ENCODE measurements at places on chromosomes 12 and 14. TPM values are rescaled to one million over a fixed set of nuclear protein-coding genes. Genes with fewer than 3 reads are reported as not detected.

PLD4 gene
- total RNA-seq, result 30.7 TPM

DNA sequence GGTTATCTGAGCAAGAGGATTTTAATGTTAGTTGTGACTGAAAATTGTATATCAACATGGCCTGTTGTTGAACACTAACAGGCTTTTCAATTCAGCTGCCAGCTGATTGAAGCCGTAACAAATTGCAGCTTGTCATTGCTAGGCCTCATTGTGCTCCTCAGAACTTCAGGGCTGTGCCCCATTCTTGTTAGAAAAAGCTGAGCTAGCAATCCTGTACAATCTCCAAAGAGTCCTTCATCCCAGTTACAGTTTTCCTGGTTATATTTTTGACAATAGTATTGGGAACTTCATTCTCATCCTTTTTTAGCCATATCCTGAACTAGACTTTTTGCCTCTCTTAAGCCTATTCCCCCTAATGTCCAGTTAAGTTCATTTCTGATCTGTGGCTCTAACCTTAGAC is 564.1 kb upstream of the ATXN7L3B start:
- DNase-seq, result peak; percentile 6

DNA sequence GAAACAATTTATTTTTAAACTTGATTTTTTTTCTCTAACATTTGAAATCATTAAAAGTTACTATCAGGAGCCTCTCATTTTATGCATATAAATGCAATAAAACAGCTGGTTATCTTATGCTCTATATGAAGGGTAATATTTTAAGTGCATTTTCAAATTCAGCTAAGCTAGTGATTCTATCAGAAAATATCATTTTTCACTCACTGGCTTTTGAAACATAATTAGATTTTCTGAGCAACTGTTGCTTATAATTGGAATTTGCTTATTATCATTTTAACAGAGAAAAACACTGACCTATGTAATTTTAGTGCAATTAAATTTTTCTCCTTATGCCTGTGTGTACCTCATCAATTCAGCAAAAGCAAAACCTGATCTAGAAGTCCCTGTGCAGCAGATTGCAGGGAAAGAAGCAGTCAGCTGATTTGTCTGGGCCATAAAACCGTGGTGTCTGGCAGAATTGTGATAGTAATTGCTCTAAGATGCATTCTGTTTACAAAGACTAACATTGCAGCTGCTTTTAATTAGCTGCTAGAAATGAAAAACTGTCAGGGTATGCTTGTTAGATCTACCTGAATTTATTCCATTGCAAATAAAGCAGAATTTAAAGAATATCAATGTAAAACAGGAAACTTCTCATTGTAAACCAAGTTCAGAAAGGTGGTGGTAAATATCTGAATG is 75.0 kb downstream of the BICD1 start:
- DNase-seq, result peak; percentile 70

- peak; percentile 46 for DNase-seq
Observed at GRCh38 chr14:63438065-63438757, 105.0 kb downstream of the PPP2R5E start.

DNA sequence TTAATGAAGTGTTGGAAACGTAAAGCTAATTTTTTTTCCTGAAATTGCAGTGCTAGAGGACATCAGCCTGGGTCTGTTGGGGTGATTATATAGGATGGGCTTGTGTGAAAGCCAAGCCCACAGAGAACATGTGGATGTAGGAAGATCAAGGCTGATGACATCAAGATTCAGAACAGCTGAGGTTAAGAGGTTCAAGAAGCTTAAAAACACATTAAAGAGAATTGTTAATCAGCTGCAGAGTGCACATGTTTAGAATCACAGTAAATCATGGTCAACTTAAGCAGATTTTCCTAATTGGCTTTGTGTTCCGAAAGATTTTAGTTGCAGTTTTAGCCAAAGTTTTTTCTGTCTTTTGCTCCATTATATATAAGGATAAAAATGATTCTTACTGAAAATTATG is 87.9 kb upstream of the PRICKLE1 start:
- DNase-seq, result no peak

- DNase-seq, result no peak
Observed at GRCh38 chr14:59435101-59435500, 30.1 kb downstream of the GPR135 start.

SIX6 gene
- total RNA-seq, result 0.11 TPM

FITM1 gene
- not detected for total RNA-seq

DNA sequence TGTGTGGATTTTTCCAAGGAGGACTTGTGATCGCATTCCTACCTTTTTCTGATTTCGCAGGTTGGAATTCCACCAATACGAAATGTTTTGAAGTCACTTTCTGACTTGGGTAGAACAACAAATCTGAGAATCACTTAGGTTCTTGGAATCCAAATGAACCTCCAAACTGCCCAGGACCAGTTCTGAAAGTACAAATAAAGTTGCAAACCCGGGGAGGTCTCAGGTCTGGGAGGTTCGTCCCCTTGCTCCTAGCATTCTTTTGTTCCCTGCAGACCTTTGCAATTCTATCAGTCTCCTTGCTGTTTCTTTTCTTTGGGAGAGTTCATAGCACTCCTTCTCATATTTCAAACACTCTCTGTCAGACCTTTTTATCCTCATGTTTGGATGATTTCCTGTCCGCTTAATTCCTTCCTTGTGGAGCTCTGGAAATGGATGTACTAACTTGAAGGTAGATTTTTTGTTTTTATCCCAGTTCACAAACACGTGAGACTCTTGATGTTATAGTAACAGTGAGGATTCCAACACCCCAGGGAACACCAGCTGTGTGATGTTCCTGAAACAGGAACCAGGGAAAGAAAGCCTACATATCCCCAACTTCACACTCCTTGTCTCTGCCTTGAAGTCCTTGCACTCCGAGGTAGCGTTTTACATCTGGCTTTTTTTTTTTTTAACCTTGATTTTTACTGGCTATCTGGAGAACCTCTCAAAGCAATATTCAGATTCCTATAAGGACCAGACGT is 70.6 kb downstream of the TMEM132C start:
- no peak for DNase-seq

CCDC177 gene
- total RNA-seq, result 2.4 TPM

DNA sequence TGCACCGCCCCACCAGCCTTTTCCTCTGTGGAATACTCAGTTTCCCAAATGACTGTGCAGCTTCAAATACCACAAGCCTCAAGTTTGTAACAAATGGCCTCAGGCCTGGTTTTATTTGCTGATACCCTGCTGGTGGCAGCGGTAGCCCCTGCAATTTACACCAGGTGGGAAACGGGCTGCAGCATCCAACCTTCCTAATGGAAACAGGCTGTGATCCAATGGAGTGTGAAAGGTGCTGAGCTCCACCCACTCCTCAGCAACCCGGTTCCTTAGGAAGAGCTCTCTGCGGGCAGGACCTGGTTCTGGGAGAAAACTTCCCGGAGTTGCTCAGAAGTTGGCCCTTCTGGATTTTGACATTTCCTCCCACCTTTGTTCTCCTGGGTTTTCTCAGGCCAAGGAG is 41.7 kb upstream of the LTA4H start:
- DNase-seq, result no peak

GRCh38 chr14:43792980-43793379 is 714.1 kb downstream of the FSCB start:
- DNase-seq, result no peak

DNA sequence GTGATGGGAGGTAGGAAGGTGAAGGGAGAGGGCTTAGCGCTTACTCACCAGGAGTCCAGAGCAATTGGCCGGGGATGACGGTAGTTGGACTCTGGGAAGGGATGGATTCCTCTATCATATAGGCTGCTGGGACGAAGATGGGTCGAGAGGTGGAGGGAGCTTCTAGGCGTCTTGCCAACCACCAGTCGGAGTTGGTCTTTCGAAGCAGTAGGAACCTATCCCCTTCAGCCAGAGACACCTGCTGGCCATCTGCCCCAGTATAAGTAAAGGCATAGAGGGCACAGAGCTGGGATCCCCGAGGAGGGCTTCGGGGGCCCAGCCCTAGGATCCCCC is 657 bp downstream of the ARHGAP9 start:
- no peak for DNase-seq

- peak; percentile 78 for DNase-seq
Observed at GRCh38 chr12:21697904-21698630, 40.4 kb upstream of the LDHB start.

- no peak for DNase-seq
Observed at GRCh38 chr12:123474485-123475245, 16.7 kb downstream of the SNRNP35 start.

DNA sequence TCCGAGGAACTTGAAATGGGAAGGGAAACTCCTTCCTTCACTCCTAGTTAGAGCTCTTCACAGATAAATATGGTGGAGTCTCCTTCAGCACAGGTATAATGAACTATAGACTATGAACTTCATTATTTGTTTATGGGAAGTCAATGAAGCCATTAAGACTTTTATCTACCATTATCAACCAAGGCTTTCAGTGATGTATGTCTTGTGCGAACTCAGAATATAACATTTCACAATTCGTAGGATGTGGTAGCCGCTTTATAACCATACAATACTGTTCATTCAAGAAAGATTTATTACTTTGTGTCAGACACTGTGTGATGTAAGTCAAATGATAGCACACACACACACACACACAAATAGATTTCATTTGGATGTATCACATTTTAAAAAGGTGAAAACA is 24.8 kb upstream of the ETNK1 start:
- no peak for DNase-seq

DNA sequence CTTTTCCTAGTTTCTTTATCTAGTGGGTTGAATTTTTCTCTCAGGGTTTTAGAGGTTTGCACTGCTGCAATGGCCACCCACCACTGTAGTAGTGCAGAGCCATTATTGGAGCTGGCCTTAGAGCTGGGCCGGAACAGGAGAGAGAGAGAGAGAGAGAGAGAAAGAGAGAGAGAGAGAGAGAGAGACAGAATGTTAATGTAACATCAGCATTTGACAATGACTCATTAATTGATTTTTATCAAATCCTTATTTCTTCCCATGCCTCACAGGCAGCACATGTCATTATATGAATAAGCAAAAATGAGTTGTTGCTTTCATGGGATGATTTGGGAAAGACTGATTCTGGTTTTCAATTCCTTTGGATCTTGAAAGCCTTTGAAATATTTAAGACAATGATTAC is 76.3 kb upstream of the PPP4R3A start:
- no peak for DNase-seq

- no peak for DNase-seq
Observed at GRCh38 chr12:8065991-8066594, at the start of gene C3AR1. C3AR1 (minus strand) TSS chr12:8066359; CDS start chr12:8060185, 6,174 bp downstream.

ZNF268 gene
- total RNA-seq, result 35.4 TPM

GRCh38 chr12:57865084-57865751 is 18.7 kb upstream of the CTDSP2 start:
- no peak for DNase-seq

SOAT2 gene
- not detected for total RNA-seq

GRCh38 chr12:123083661-123084571 is 67.0 kb downstream of the PITPNM2 start:
- no peak for DNase-seq

DNA sequence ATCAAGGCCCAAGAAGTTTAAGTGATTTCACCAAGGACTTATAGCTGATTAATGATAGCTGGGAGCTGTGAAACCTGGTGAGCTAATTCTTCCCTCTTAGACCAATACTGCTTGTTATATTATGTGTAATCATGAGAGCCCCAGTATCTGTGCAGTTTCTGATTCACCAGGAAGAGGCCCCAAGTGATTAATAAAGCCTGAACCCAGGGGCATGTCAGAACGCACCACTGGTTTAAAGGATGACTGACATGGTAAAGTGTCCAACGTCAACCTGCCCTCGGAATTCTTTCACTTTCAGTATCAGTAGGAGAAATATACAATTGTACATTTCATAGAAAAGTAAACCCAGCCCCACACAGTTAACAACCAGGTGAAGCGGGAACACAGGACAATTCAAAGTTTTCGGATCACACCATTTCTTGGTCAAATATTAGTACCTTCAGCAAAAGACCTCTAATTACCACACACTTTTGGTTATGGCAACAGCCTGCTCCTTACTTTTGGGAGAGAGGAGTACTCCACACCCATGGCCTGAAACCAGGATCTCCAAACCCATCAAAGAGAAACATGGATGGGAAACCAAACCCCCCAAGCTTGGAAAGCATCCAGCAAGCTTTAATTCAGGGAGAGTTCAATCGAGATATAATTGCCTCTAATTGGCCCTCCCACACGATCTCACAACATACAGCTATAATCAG is 28.5 kb downstream of the TMCC3 start:
- DNase-seq, result no peak

- DNase-seq, result no peak
Observed at GRCh38 chr12:40154381-40154780, 48.5 kb upstream of the SLC2A13 start.

DNA sequence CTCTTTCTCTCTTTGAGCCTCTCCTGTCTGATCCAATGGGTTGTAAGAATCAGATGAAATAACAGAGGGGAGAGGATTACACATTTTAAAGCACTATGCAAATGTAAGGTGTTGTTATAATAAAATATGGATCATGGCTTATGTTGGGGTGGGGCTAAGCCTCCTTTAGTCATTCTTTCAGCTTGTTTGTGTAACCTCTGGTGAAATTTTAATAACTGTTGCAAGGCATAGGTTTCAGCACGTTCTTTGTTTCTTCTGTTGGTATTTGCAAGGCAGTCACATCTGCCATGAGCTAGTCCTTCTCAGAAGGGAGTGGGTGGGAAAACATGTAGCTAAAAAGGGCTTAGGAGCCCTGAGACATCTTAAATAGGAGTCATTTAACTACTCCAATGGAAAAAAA is 74.8 kb upstream of the FRMD6 start:
- DNase-seq, result no peak

ZDHHC22 gene
- 5.6 TPM for total RNA-seq

DNA sequence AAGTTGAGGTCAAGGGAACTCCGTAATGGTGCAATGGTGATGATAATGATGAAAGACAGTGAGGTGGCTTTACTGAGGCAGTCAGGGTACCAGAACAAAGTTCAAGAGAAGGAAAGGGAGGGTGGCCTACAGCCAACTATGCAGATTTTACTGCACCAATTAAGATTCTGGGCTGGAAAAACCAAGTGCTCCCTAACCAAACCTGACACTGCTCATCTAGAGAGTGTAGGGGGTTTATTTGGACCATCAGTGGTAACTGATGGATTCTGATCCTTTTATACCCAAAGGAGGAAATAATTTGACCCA is 387 bp downstream of the LRRC9 start:
- DNase-seq, result no peak

TCHP gene
- 12.6 TPM for total RNA-seq

- DNase-seq, result no peak
Observed at GRCh38 chr14:73785336-73785833, 66.2 kb upstream of the PTGR2 start.

DNA sequence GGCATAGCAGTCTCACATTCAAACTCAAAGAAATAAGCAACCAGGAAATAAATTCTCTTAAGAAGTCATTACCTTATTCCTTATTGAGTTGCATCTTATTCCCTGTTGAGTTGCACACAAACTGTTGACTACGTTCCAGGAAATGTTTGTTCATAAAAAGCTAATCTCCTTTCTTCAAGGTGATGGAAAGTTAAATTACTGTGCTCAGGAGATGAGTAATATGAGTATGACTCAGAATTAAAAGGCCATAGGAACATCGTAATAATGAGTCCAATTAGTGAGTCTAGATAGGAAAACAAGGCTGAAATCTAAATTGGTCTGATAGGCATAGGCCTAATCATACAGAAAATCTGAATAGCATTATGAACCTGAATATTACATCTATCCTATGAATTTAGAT is 203.1 kb downstream of the SLC2A13 start:
- peak; percentile 35 for DNase-seq
